Activated T-helper 2 cell treated with anti-CD3 and anti-CD28 coated beads, Interferon-gamma antibody, Interleukin-2, Interleukin-4, amounts not matched to agents 10 μg/mL and 5 μg/mL and 100 μg/mL, durations not matched to agents 14 hours and 24 hours and 36 hours (primary cell): ENCODE measurements at places on chromosomes 2 and 18.

- no peak overlapping the region for H3K4me3 ChIP-seq
- no peaks in the 10 kb centered on the region for H3K4me1 ChIP-seq
- H3K36me3 ChIP-seq: no peaks in the 10 kb centered on the region
- no peak for DNase-seq
- H3K27ac ChIP-seq: no peak overlapping the region
These were observed 696.8 kb downstream of the LRRTM4 start for GRCh38 chr2:76825140-76825970.

DNA sequence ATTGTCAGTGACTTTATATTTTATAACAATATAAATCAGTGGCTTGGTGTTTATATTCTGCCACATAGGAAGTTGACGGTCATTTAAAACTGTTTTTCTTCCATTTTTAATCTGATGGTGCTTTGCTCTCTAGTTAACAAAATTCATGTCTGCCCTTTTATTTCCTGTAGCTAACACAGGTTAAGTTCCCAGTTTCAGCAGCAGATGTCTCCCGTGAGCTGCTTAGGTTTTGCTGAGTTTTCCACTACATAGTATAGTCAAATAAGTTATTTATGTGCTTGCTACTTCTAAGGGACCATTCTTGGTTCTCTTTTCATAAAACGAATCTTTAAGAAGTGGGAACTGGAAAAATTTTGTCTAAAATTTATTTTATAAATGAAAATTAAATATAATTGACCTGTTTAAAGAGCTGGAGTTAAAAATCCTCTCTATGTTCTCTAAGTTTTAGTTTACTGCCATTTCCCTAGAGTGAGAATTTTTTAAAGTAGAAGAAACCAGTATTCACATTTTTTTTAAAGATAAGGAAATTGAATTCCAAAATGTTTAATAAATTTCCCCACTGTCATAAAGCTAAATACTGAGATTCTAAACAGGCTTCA lies 20.6 kb downstream of the HTR2B start:
- H3K36me3 ChIP-seq: peaks cover 38% of the 10 kb centered on the region
- H3K27me3 ChIP-seq: no peaks in the 10 kb centered on the region
- peak overlapping the region; percentile 53 for H3K27ac ChIP-seq

GRCh38 chr2:59296279-59296678 lies 1055.2 kb upstream of the FANCL start:
- no peak for DNase-seq
- H3K36me3 ChIP-seq: no peaks in the 10 kb centered on the region
- H3K4me1 ChIP-seq: no peaks in the 10 kb centered on the region
- no peak overlapping the region for H3K4me3 ChIP-seq
- no peaks in the 10 kb centered on the region for H3K27me3 ChIP-seq

GRCh38 chr2:183408562-183408961 lies 284.3 kb downstream of the NUP35 start:
- no peaks in the 10 kb centered on the region for H3K4me1 ChIP-seq
- no peak overlapping the region for H3K27ac ChIP-seq
- no peaks in the 10 kb centered on the region for H3K36me3 ChIP-seq
- H3K4me3 ChIP-seq: no peak overlapping the region
- DNase-seq: no peak

DNA sequence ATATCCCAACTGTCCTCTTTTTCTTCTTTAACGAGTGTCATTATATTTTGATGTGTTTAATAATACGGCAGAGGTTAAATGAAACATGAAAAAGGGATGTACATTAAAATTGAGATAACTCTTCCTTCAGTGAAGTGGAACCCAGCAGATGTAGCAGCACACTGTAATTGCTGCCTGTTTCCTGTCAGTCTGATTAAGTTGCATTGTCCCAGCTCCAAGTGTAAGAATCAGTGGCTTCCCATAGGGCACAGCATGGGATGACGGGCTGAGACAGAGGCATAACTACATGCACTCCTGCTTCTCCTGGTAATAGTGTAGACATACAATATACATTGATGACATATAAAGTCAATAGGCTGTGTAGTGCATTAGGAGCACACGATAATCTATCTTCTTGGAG lies 175.8 kb upstream of the TCF4 start:
- H3K27me3 ChIP-seq: no peaks in the 10 kb centered on the region
- H3K4me1 ChIP-seq: no peaks in the 10 kb centered on the region
- no peak overlapping the region for H3K27ac ChIP-seq

GRCh38 chr2:202871300-202872141 lies at the start of gene ICA1L:
TSS of gene ICA1L (minus strand) at chr2:202871766. CDS start at chr2:202829009, 42,757 bp downstream.
- H3K36me3 ChIP-seq: no peaks in the 10 kb centered on the region
- H3K27me3 ChIP-seq: no peaks in the 10 kb centered on the region
- peaks cover 11% of the 10 kb centered on the region for H3K4me1 ChIP-seq

DNA sequence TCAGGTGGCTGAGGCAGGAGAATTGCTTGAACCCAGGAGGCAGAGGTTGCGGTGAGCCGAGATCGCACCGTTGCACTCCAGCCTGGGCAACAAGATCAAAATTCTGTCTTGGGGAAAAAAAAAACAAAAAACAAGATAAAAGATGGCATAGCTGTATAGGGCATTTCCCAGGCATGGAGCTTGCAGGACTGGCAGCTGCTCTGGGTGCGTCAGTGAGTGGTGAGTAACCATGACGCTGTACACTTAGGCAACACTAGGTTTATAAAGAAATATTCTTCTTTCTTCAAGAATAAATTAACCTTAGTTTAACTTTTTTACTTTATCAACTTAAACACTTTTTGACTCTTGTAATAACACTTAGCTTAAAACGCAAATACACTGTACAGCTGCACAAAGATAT lies 15.4 kb downstream of the TGOLN2 start:
- H3K36me3 ChIP-seq: peaks cover 43% of the 10 kb centered on the region
- no peaks in the 10 kb centered on the region for H3K27me3 ChIP-seq
- DNase-seq: no peak
- H3K4me1 ChIP-seq: peaks cover 14% of the 10 kb centered on the region
- H3K27ac ChIP-seq: no peak overlapping the region
- no peak overlapping the region for H3K4me3 ChIP-seq

DNA sequence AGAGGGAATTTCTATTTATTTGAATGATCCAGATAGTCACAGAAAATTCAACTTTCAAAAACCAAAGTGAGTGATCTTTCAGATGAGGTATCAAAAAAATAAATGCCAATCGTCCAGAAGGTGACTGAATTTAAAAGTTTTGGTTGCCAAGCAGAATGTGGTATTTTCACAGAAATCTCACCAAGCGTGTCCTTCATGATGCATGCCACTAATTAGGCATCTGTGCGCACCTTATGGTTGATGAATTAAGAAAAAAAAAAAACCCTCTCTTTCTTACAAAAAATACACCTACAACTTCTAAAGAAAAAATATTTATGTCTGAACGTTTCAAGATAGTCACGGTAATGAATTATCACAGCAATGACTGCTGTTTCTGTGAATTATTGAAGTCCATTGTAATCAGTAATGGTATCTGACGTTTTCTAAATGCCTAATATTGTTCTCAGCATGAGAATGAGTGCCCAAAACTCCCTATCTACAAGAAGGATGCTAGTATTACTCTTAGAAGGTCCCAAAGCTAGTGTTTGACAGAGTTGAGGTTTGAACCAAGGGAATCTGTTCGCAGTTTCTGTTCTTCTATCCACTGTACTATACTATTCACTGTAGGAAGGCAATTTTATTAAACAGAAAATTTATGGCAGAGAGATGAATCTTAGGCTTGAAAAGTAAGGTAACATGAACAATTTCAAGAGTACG lies 219.6 kb upstream of the NETO1 start:
- no peak for DNase-seq
- H3K4me1 ChIP-seq: no peaks in the 10 kb centered on the region
- H3K27me3 ChIP-seq: no peaks in the 10 kb centered on the region

GRCh38 chr2:232908695-232909094 lies 38.6 kb downstream of the SNORC start:
- no peak for DNase-seq
- no peaks in the 10 kb centered on the region for H3K4me1 ChIP-seq
- no peak overlapping the region for H3K27ac ChIP-seq

GRCh38 chr2:128284037-128284441 lies 34.6 kb downstream of the HS6ST1 start:
- H3K4me1 ChIP-seq: no peaks in the 10 kb centered on the region
- H3K27ac ChIP-seq: no peak overlapping the region
- no peaks in the 10 kb centered on the region for H3K36me3 ChIP-seq
- no peak for DNase-seq

GRCh38 chr2:205402011-205402410 lies 280.3 kb upstream of the NRP2 start:
- H3K4me1 ChIP-seq: peaks cover 5% of the 10 kb centered on the region
- no peak overlapping the region for H3K4me3 ChIP-seq
- no peak for DNase-seq
- no peaks in the 10 kb centered on the region for H3K36me3 ChIP-seq

DNA sequence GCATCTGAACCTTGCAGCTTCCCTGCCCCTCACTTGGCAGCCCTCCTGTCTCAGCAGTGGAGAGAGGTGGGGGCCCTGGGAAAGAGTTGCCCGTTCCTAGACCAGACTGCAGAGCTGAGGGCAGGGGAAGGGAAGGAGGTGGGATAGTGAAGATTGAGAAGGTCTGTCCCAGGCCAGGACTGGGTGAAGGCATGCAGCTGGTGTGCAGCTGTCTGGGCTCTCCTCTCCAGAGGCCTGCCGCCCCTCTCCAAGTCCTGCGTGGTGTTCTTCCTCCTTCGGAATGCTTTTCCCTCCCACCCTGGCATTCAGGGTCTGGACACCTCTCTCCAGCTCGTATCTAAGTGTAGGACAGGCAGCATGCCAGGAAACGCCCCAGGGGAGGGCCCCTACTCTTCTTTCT lies 323.5 kb downstream of the CELF4 start:
- no peaks in the 10 kb centered on the region for H3K4me1 ChIP-seq
- H3K27me3 ChIP-seq: peaks cover 24% of the 10 kb centered on the region
- no peaks in the 10 kb centered on the region for H3K36me3 ChIP-seq
- H3K27ac ChIP-seq: no peak overlapping the region
- no peak overlapping the region for H3K4me3 ChIP-seq

- peak overlapping the region; percentile 53 for H3K27ac ChIP-seq
- H3K36me3 ChIP-seq: peaks cover 72% of the 10 kb centered on the region
- no peak for DNase-seq
These were observed 39.9 kb downstream of the DARS1 start for GRCh38 chr2:135945526-135945925.

GRCh38 chr2:68467077-68467960 lies at the start of the genes APLF and FBXO48:
TSS of gene APLF (plus strand) at chr2:68467585. CDS start at chr2:68467732, 147 bp downstream.
TSS of gene FBXO48 (minus strand) at chr2:68467294. CDS start at chr2:68465145, 2,149 bp downstream.
- DNase-seq: peak; percentile 98
- H3K27ac ChIP-seq: peak within 1 kb of the TSS; percentile 94
- H3K36me3 ChIP-seq: no peaks in the 10 kb centered on the region
- no peaks in the 10 kb centered on the region for H3K27me3 ChIP-seq
- H3K4me3 ChIP-seq: peak within 1 kb of the TSS; percentile 95

- peaks cover 5% of the 10 kb centered on the region for H3K4me1 ChIP-seq
- no peak overlapping the region for H3K27ac ChIP-seq
- H3K4me3 ChIP-seq: no peak overlapping the region
- no peaks in the 10 kb centered on the region for H3K27me3 ChIP-seq
These were observed 16.1 kb downstream of the NFATC1 start for GRCh38 chr18:79411614-79412526.

DNA sequence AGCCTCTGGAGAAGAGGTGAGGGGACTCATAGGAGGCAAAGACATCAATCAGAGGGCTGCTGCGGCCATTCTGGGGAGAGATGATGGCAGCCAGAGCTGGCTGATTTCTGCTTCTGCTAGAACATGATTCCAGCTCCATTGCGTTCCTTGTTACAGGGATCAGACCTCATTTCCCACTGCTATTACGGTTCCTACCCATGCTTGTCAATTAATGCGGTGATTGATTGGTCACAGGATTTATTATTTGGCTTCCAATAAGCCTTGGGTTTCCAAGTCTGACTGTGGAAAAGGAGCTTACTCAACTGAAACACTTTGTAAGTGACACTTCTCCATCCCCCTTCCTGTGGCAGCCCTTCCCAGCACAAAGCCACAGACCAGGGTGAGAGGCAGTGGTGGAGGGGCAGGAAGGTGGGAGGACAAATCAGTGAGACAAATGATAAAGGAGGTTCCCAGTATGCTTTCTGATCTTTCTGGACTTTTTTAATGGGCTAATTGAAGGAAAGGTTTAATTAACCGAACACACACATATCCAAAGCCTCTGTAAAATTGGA lies 26.8 kb upstream of the CTLA4 start:
- H3K4me1 ChIP-seq: peaks cover 34% of the 10 kb centered on the region
- H3K27me3 ChIP-seq: no peaks in the 10 kb centered on the region
- no peak overlapping the region for H3K27ac ChIP-seq
- H3K36me3 ChIP-seq: no peaks in the 10 kb centered on the region

- H3K27ac ChIP-seq: no peak overlapping the region
- H3K4me1 ChIP-seq: peaks cover under 1% of the 10 kb centered on the region
- H3K4me3 ChIP-seq: no peak overlapping the region
- no peaks in the 10 kb centered on the region for H3K27me3 ChIP-seq
- H3K36me3 ChIP-seq: peaks cover 25% of the 10 kb centered on the region
- DNase-seq: no peak
These were observed 25.1 kb downstream of the C18orf54 start for GRCh38 chr18:54382733-54383252.
